ENCODE measurements at places on chromosomes 3 and 15.

DNA sequence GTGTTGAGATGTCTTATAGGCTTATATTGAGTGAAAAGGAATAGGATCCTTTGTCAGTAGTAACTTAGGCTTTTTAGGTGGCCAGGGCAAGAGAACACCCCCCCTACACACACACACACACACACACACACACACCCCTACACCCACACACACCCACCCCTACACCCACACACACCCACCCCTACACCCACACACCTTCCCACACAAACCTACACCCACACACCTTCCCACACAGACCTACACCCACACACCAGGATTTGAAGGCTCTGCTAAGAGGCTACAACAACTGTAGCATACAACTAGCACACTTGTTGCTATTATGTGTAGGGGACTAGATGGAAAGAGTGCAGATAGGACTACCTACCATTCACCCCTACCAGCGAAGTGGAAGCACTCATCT lies 172.6 kb downstream of the PGPEP1L start:
- no peak for DNase-seq

DNA sequence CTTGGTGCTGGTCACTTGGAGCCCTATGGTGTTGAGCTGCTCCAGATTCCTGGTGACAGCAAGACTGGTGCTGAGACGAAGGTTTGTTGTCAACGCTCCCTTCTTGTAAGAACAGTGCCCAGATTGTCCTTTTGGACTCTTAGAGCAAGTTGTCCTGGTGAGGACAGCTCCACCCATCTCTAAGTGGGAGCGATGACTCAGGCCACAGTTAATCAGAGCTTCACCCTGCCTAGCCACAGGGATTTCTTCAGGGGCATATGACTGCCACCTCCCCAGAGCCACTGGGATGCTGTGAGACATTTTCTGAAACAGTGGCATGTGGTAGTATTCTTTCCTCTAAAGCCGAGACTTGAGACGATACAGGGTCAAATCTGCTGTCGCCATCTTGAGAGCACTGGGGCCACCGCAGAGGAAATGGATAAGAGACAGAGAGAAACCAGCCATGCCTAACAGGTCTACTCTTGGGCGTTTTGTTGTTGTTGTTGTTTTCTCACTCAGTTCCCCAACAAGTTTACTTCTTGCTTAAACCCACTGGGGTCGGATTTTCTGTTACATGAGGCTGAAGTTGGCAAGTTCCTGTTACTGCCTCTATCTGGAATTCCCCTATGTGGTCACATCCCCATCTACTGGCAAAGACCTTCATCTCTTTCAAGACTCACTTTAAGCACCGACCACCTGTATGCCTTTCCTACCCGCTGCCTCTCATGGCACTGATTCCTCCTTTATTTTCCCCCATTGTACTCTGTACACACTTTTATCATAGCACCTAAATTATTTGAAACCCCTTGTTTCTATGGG lies 16.0 kb upstream of the PCOLCE2 start:
- peak; percentile 37 for DNase-seq

DNA sequence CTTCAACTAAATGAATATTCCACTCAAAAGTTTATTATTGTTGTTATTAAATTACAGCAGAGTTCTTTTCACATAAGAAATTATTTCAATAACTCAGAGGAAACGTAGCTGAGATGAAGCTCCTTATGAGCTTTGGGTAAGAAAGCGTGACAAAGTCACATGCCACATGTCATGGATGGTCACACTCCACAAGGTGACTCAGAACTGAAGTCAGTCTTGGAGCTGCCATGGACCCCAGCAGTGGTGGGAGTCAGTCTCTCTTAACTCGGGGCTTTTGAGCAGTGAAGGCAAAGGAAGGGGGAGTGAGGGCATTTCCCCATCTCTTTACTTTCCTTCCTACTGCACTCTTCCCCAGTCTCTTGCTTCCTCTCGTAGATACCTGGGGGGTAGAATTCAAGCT lies 87.5 kb upstream of the FAM3D start:
- DNase-seq, result no peak

GRCh38 chr3:11718637-11719405 lies 75.1 kb upstream of the VGLL4 start:
- DNase-seq, result peak; percentile 68

DNA sequence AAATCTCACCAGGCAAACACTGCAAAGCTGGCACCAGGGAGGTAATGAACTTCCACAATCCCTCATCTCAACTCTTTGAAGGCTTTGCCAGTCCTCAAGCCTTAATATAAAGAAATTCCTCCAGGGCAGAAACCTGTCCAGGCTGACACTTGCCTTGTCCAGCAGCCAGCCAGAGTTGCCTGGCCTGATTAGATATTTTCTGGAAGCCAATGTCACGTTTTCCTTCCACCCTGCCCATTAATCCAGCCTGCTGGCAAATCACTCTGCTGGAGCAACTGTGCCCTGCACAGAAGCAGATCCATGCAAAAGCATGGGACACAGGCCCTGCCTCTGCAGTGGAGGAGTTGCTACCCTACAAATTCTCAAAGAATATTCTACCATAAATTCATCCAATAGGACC lies 56.5 kb downstream of the HEG1 start:
- DNase-seq, result no peak

DNA sequence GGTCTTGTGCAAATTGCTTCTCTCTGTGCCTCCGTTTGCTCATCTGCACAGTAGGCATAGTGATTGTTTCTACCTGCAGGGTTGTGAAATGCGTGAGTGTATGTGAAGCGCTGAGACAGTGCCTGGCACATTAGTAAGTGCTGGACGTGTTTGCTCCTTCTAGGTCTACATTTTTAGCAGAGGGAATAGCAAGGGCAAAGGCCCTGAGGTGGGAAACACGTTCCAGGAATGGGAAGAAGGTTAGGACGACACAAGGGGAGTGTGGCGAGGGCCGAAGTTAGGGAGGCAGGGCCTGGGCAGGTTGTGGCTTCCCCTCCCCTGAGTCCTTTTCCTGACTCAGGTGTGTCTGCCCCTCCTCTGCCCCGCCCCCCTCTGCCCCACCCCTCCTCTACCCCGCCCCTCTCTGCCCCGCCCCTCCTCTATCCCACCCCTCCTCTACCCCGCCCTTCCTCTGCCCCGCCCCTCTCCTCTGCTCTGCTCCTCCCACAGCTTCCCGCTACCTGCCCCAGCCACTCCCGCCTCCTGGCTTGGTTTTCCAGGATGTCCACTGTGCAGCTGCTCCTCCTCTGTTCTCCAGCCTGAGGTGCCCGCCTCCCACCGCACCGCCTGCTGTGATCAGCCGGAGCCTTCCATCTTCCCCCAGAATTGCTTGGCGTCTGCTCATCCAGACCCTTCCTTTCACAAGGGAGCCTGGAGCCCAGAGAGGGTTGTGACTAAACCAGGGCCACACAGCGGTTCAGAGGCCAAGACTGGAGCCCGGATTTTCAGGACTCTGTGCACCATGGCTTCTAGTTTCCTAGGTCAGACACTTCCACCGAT lies 31.1 kb upstream of the SMAD6 start:
- no peak for DNase-seq

DNA sequence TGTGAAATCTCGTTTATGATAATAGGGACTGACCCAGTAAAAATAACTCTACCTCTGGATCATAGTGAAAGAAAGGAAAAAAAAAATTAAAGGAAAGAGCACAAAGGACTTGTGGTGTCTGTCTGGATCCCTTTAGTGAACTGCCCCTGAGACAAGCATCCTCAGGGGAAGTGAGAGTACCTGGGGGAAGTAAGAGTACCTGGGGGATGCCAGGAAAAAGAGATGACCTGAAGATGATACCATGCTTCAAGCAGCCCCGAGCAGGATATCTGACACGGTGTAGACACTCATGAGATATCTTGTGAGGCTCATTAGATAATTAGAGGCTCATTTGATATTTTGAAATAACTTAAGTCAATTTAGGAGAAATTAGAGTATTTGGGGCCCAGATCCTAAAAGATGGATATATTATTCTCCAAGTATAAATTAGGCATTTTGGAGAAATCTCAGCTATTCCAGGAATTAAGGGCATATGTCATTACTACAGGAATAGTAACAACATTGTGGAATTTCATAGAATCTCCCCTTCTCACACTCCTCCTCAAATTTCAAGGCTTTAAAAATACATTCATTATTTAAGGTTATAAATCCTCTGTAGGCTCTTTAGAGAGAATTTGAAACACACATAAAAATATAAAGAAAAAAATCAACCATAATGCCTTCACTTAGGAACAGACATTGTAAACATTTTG lies 36.3 kb upstream of the PSMD6 start:
- DNase-seq, result no peak

- no peak for DNase-seq
Measured at GRCh38 chr15:35931799-35932341, 385.9 kb upstream of the DPH6 start.

DNA sequence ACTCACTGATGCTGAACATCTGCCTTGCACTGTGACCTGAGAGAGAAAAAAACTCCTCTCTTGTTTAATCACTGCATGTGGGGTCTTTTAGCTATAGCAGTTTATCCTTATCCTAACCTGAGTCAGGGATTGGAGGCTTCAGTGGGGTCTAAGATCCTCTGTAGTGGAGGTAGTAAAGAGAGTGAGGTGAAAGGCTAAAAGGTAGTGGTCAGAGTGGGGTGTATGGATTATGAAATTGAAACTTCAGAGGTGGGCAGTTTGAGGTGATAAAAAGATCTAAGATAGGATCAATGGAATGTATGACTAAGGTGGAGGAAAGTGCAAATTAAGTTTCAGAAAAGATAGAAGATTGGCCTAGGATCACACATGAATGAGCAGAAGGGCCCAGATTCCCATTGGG lies 36.5 kb downstream of the DET1 start:
- DNase-seq, result no peak

GRCh38 chr3:109045271-109046040 lies 72.5 kb downstream of the MORC1 start:
- DNase-seq, result no peak

DNA sequence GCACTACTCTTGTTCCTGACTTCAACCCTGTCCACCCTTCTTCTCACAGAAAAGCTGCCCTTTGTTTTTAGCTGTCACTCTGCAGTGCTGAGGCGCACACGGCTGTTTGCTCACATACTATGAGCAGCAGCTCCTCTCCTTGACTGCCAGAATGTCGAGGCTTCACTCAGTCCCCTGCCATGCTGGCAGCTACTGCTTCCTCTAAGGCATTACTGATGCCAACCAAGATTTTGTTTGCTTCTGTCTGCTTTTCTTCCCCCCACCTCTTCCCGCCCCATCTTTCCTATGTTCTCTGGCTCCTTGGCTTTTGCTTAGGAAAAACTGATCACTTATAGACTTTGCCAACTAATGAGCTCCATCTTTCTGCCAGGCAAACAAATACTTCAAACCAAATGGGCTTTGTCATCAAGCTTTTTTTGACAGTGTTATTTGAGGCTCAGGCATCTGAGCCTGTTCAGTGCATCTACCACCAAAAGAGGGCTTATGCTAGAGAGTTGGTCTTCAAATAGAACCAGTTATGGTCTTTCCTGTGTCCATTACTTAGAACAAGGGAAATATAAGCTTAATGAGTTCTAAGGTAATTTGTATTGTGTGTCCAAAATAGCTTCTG lies 81.0 kb downstream of the FBXL2 start:
- DNase-seq, result no peak

DNA sequence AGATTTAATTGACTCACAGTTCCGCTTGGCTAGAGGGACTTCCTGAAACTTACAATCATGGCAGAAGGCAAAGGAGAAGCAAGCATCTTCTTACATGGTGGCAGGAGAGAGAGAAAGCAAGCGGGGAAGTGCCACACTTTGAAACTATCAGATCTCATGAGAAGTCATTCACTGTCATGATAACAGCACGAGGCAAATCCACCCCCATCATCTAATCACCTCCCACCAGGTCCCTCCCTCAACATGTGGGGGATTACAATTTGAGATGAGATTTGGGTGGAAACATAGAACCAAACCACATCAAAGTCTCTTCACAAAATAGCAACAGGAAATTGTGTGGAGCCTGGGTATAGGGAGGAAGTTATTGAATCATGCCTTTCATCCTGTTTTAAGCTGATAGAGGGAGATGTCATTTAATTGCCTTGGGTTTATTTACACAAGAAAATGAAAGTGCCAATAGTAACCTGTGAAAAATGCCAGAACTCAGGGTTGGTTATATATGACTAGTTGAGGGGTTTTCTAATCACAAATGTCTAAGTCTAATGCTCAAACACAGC lies 624.8 kb upstream of the LMCD1 start:
- no peak for DNase-seq

GRCh38 chr15:98164571-98164970 lies 204.1 kb downstream of the ARRDC4 start:
- no peak for DNase-seq

GRCh38 chr3:63450023-63450422 lies 171.9 kb downstream of the SYNPR start:
- no peak for DNase-seq

DNA sequence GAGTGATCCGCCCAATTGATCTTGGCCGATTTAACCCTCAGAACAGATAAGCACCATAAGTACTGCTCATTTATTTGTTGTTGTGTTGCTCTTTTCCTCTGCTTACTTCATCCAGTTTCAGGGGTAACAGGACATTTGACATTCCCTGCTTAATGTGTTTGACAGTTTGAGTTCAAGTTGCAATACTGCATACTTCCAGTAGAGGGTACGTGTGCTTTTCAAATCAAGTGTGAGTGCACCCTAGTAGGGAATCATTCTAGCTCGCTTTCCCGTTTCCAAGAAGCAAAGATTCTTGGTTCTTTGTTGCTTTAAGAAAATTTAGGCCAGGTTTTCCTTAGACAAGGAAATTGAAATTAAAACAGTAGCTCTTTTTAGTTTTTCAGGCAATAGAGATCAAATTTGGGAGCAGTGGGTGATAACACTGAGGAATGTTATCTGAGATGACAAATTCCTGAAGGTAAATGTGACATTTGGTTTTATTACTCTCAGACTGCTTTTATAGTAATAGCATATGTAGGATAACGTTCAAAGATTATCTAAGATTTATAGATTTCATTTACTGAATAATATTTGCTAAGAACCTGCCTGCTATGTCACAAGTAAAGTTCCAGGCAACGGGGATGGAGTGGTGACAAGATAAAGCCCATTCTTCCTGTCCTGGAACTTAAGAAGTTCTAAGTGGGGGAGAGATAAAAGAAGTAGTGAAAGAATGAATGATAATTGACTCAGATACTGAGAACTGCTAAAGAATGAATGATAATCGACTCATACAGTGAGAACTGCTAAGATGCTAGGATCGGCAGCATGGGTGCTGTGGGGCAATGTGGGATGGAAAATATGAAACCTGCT lies 73.3 kb downstream of the SYNPR start:
- peak; percentile 9 for DNase-seq

DNA sequence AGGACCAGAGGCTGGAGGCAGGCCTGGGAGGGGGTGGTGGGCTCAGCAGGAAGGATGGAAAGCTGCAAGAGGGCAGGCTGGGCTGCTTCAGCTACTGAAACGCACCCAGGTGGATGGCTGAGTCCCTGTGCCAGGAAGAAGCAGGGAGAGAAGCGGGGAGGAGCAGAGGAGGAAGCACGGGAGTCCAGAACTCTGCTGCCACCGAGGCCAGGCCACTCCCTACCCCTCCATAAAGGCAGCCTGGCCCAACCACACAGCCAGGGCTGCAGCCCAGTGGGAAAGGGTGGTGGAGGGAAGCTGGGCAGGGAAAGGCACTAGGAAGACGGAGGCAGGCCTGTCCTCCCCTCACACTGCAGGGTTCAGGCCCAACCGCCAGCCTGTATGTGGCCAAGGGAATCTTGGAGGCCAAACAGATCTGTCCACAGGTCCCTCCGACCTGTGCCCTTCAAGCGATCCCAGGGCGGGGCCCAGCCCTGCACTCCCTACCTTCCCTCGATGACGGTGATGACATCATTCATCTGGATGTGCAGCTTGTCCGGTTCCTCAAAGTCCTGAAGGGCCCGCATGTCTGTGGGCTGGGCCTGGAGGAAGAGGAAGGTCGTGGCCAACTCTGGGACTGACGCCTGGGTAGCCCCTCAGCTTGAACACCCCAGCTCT lies 30.5 kb downstream of the TNK2 start:
- DNase-seq, result no peak
